ENCODE measurements at places on chromosomes 3 and 15.
A peak's percentile ranks its signal among the peaks of the same experiment; 100 is the strongest.

- no peak for DNase-seq
Measured at GRCh38 chr3:171892457-171892856, 49.3 kb downstream of the TMEM212 start.

DNA sequence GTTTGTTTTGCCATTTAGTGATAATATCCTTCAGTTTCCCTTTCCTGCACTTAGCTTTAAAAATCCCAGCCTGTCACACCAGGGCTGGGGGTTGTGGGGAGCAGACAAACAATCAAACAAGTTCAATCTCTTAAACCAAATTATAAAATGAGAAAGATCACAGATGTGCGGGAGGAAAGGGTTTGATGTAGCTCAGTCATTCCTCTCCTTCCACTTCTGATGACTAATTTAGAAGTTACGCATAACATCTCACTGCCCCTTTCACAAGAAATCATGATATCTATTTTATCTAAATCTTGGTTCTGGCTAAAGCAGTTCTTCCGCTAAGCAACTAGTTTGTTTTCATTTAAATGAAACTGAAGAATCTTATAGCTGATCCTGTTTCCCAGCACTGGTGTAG is 34.1 kb upstream of the ATG7 start:
- no peak for DNase-seq

- no peak for DNase-seq
Measured at GRCh38 chr3:113161661-113162060, 49.7 kb upstream of the BOC start.

- no peak for DNase-seq
Measured at GRCh38 chr15:90947577-90948357, 6.9 kb upstream of the RCCD1 start.

DNA sequence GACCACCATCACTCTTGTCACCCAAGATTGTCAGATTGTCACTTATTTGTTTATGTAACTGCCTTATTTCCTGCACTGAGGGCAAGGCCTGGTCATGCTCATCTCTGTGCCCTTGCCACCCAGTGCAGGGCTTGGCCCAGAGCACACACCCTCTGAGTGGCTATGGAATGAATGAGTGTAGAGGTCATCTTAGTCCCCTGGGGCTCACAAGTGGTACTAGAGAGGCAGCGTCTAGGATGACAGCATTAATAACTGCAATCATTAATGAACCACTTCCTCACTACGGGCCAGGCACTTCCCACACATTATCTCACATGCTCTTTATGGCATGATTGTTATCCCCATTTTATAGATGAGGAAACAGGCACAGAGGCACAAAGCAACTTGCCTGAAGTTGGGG is 117.0 kb downstream of the SMAD6 start:
- DNase-seq = no peak

- no peak for DNase-seq
Measured at GRCh38 chr3:168469436-168469835, 373.7 kb upstream of the GOLIM4 start.

DNA sequence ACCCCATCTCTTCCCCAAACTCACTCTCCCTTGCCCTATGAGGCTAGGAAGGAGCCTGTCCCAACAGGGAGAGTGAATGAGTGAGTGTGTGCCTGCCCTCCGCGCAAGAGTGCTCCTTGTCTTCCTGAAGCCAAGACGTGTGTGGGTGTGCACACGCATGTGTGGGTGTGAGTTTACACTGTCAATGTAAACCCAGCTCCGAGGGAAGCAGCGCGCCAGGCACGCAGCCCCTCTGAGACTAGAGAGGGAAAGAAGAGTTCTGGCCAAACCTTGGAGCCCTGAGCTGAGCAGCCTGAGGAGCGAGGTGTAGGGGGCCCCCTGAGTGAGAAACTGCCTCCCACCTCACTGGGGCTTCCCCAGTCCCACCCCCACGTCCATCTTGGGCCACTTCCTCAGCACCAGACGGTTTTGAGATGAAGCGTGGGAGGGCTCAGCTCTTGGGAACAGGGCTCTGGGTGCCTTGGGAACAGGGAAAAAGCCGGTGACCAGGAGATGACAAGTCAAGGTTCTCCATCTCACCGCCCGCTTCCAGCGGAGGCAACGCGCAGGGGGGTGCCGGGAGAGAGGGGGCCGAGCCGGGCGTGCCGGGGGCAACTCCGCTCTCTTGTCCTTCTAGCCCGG is 5.1 kb downstream of the MECOM start:
- DNase-seq = peak; percentile 60

- no peak for DNase-seq
Measured at GRCh38 chr3:189186101-189186500, 14.3 kb downstream of the TPRG1 start.

GRCh38 chr3:65436580-65436979 is 602.1 kb downstream of the MAGI1 start:
- DNase-seq = no peak

DNA sequence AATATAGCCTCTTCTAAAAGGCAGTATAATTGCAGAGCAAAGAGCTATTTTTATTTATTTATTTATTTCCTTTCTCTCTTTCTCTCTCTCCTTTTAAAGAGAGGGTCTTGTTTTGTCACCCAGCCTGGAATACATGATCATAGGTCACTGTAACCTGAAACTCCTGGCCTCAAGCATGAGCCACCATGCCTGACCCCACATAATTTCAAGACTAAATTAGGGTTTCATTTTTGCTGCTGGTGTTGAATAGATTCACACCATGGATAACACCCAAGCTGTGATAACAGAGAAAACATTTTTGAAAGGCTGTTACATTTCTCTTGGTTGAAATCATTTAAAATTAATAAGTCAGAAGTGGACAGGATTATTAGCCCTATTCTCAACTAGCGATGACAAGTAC is 131.6 kb downstream of the LEKR1 start:
- no peak for DNase-seq

GRCh38 chr3:48739955-48740823 is 23.2 kb upstream of the IP6K2 start:
- DNase-seq = peak; percentile 95

DNA sequence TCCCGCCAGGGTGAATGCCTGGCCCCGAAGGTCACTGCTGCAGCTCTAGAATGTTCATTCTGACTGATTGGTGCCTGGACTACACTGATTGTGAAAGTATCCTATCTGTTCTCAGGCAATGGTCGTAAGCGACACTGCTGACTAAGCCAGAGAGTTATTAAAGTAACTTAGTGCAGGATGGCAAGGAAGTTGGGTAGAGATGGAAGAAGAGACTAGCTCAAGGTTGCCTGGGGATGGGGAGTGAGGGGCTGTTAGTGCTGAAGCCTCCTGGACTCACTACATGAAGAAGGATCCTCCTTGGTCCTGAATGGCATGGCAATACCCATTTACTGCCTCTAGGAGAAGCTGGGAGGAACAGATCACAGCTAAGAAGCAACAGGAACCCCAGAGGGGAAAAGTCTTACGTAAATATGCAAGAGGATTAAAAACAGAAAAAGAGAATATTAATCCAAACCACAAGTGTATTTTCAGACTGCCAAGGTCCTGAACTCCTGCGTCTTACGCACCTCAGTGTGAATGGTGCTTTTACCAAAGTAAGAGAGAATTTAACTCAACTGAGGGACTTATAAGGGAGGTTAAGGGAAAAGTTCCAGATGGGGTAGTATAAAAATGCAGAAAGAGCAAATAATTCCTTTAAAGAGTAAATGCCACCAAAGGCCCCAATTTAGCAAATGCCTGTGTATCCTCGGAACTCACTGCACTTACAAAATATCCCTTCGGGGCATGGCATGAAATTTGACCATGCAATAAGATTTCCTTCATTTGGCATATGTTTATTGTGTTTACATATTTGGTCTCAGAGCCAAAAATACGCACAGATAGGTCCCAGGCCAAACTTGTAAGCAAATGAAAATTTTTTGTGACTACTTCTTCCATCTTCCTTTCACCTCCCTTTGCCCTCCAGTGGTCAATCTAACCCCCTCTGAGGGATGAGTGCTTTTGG is 64.0 kb upstream of the DGKG start:
- no peak for DNase-seq

DNA sequence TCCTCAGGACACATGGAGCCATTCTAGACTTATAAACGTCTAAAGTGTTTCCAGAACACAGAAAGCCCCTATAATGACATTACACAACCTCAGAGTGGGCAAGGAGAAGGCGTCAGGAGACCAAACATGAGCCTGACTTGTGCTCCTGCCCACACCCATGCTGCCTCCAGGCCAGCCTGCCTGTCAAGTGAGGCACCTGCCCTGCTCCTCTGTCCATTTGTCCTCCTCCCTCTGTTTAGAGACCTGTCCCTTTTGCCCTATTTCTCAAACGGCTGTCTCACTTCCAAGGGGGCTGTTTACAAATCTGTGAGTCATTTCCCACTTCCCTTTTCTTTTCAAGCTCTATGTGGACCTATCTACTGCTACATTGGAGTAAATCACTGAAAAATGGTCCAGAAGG is 21.0 kb downstream of the ZDHHC3 start:
- no peak for DNase-seq

- DNase-seq = peak; percentile 90
Measured at GRCh38 chr15:73926219-73927002, at the start of gene LOXL1. LOXL1 (plus strand) TSS chr15:73926462; CDS start chr15:73926784, 322 bp downstream.

DNA sequence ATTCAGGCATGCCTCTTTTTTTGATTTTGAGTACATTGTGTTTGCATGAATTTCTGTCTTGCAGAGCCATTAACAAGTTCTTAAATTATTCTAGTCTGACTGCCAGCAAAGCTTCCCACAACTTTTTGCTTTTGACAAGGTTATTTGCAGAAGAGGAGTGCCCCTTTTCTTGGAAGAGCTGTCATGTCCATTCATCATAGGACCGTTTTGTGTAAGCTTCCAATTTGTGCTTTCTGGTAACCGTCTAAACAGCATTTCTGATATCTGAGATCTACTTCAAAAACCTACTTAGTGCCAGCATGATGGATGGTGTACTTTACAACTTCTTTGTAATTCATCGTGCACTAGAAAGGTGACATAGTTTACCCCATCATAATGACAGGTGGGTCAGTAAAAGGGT is 379.7 kb downstream of the NAALADL2 start:
- no peak for DNase-seq

- DNase-seq = no peak
Measured at GRCh38 chr3:132488151-132488550, 70.8 kb downstream of the DNAJC13 start.
